ENCODE measurements at places on chromosomes 1 and 21. TPM values are rescaled to one million over a fixed set of nuclear protein-coding genes. Genes with fewer than 3 reads are reported as not detected.

Gene STUM
- 0.08 TPM for total RNA-seq

Gene AQP10
- total RNA-seq, result not detected

Gene LCE2C
- not detected for total RNA-seq

Gene RGL1
- 60.7 TPM for total RNA-seq

Gene SOX13
- 107 TPM for total RNA-seq

Gene ADAMTS5
- total RNA-seq, result 0.33 TPM

Gene KRTAP10-10
- total RNA-seq, result not detected
